Pons (tissue), 1 donor: ENCODE measurements at places on chromosomes 2 and 18.

DNA sequence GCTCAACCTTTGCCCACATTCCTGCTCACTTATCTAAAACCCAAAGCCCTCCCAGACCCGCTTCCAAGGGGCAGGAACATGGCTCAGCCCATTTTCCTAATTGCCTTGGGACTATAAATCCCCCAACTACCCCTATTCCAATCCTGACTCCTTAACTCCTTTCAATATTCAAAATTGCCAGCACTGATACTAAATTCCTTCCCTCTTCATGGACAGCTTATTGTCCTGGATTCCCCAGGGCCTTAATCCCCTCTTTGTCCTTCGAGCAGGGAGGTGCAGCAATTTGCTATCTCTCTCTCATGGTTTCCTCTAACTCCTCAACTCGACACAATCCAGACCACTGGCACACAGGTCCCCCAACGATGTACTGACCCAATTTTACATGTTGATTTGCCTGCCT is 99.1 kb downstream of the SLC25A12 start:
- DNase-seq: no peak

GRCh38 chr18:21134895-21135294 is 23.3 kb upstream of the ROCK1 start:
- peak; percentile 40 for DNase-seq

DNA sequence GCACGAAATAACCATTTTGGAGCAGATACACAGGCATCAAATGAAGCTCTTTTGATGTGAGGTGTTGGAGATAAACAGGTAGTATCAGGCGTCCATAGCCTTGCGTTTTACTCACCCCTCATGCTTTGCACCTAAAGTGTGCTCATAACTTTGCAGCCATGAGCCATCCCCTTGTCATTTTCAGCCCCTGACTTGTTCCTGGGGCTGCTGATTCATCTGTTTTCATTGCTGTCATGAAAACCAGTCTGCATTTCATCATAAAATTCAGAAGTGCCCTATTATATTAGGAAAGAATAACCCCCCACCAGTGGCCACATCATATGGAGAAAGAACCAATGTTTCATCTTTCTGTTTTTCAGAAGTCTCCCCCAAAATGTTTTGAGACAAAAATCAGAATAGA is 329.7 kb upstream of the NRP2 start:
- DNase-seq: no peak

DNA sequence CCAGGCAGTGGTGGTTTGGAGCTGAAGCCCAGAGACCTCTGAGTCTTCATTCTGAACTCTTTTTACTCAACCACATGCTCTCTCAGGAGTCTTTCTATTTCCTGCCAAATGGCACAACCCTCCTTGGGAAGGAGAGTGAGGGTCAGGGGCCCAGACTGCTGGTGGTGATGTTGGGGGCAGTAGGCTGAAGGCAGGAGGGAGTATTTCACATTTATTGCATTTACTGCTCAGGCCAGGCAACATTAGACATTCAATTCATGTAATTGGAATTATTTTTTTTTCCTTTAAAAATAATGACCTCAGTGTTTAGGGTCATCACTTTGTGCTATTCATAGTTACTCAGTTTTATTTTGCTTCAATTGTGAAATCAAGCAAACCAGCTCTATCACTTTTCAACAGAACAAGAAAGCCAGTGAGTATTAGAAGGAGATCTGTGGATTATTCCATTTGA is 311.3 kb upstream of the NT5C1B start:
- peak; percentile 21 for DNase-seq

- no peak for DNase-seq
Observed at GRCh38 chr2:73223821-73224220, 9.2 kb downstream of the PRADC1 start.

DNA sequence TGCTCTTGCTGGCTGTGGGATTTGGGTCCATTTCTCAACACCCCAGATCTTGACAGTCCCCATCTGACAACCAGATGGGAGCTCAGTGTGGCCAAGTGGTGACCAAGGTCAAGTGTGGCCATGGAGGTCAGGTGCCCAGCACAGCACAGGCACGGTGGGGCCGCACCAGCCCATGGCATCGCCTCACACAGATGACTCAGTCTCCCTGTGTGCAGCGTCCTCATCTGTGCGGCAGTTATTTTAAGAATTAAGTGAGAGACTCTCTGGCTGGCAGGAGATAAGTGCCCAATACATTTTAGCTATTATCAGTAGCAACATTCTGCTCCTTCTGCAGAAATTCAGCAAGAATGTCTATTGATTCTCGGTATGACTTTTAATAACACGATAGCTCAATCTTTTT is 167.2 kb downstream of the DDX1 start:
- no peak for DNase-seq

DNA sequence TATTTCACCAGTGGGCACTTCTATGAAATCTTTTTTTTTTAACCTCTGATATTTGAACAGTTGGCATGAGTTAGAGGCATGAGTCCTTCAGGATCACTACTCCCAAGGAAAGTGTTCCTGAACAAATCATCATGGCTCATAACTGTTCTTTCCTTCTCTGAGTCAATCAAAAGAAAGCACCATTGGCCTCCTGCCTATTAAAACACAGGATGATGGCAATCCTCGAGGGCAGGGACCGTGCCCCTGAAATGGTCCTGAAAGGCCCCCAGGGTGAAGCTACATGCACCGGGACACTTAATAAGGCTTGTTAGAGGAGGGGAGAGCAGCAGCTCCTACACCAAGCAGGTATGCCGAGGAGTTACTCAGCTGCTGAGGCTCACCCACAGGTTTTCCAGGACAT is 43.5 kb downstream of the SLC14A2 start:
- no peak for DNase-seq

DNA sequence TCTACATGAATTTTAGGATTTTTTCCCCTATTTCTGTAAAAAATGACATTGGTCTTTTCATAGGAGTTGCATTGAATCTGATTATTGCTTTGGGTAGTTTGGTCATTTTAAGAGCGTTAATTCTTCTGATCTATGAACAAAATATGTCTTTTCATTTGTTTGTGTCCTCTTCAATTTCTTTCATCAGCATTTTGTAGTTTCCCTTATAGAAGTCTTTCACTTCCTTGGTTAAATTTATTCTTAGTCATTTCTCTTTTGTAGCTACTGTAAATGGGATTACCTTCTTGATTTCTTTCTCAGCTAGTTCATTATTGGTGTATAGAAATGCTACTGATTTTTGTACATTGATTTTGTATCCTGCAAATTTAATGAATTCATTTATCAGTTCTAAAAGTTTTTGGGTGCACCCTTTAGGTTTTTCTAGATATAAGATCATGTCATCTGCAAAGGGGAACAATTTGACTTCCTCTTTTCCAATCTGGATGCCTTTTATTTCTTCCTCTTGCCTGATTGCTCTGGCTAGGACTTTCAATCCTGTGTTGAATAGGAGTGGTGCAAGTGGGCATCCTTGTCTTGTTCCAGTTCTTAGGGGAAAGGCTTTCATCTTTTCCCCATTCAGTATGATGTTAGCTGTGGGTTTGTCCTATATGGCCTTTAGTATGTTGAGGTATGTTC is 36.6 kb upstream of the AAK1 start:
- peak; percentile 66 for DNase-seq
